Kidney capillary endothelial cell (primary cell): ENCODE measurements at places on chromosomes 13 and 19.

DNA sequence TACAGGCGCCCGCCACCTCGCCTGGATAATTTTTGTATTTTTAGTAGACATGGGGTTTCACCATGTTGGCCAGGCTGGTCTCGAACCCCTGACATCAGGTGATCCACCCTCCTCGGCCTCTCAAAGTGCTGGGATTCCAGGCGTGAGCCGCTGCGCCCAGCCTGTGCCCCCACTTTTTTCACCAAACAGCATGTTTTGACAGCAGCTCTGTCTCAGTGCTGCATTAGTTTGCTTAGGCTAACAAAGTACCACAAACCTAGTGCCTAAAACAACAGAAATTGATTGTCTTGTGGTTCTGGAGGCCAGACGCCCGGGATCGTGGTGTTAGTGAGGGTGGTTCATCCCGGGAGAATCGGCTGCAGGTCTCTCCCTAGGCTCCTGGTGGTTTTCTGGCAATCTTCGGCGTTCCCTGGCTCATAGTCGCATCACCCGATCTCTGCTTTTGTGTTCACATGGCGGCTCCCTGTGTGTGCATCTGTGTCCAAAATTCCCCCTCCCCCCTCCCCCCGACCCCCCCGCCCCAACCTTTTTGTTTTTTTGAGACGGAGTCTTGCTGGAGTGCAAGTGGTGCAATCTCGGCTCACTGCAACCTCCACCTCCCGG is 30.0 kb downstream of the MYH14 start:
- no peak for DNase-seq

DNA sequence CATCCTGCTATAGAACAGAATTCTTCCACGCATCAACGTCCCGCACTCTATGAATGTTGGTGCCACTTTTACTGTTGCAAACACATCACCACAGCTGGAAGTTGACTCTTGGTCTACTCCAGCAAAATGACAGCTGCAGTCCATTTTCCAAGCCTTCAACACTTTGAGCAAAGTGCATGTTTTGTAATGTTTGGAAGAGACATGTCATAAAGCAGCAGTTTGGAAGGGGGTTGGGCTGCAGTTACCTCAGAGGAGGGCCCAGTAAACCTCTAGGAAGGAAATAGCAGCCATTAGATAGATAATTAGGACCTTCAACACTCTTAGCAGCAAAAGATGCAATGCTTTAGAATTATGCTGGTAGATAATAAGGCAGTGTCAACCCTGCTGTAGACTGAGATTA is 323.6 kb downstream of the TDRD3 start:
- DNase-seq, result no peak

DNA sequence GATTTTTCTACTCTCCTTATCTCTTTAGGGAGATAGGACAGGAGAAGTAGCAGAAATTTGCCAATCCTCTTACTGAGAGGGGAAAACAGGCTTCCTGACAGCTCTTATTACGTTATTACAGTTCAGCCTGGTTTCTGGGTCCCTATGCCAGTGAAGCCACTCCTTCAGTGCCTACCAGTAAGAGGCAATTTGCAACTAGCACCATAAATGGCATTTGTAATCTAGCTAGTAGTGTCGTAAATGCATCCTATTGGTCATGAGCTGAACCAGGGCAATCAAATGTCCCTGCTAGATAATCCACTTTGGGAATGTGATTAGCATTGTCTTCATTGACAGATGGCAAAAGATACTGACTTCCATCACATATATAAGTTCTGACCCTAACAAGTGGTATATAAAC is 428.8 kb downstream of the DCT start:
- no peak for DNase-seq

DNA sequence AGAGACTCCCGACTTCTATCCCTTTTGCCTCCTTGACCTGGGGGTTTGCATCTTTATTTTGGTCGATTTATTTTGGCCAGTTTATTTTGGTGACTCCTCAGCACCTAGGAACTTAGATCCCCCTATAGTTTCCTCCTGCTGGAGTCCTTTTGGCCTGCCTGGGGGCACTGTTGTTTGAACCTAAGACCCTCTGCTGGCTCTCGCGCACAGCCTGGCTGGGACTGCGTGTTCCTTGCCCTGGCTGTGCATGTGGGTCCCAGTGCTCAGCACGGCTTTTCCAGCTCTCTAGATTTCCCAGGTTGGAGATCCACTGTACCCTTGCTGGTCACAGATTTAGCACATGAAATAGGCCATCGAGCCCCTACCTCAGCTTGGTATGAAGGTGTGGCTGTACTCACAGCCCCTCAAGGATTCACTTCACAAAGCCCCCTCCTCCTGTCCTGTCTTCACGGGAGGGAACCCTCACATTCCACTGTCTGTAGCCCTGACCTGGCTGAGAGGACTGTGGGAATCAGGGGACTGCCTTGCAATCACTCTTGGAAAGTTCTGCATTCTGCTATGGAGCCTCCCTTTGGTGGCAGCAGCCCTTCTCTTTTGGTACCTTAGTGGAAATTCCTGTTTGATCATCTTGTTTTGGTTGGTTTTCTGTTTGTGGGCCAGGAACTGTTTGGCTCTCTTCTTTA is 8.3 kb downstream of the UBAC2 start:
- DNase-seq, result no peak

GRCh38 chr19:17658666-17659065 is 29.5 kb downstream of the UNC13A start:
- DNase-seq, result no peak
